ENCODE measurements at places on chromosomes 12 and 14.

GRCh38 chr12:8081251-8081920 is 688 bp upstream of the NECAP1 start:
- DNase-seq, result no peak

DNA sequence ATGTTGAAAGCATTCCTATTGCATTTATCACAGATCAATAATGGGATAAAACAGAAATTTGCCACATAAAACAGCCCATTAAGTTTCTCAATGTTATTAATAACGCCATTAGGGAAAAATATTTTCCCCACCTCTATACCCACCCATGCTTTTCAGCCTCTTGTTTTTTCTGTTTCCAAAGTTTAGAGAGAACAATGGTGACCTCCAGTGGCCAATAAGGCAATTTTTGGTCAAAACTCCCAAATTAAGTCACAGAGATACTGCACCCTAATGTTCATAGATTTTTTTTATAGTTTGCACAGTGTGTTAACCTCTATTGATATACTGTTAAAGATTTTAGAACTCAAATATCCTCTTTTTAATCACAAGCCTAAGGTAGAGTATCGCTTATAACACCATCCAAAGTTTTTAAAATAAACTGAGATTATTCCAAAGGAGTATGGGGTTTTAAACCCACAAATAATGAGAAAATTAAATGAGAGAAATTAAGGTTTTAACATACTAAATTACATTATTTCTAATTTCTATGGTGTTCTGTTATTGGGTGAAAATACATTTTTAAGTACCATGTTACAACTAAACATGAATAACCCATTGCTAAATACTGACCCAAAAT is 184.7 kb upstream of the DCN start:
- peak; percentile 36 for DNase-seq

DNA sequence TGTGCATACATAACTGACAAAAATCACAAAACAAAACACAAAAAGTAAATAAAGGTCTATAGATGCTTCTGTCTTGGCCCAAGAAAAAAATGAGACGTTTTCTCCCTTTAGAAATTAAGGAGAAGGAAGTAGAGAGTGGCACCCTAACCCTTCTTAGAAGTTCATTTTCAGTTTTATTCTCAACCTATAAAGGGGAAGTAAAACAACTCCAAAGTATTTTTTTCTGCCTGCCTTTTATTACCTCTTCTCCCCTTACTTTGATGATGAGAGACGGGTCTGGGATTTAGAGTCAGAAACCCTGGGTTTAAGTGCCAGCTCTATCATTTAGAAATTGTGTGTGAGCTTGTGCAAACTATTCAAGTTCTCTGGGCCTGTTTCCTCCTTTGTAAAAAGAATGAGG is 2.8 kb downstream of the PRIM1 start:
- DNase-seq, result no peak

- DNase-seq, result no peak
Measured at GRCh38 chr12:64745980-64746379, 13.2 kb downstream of the GNS start.

DNA sequence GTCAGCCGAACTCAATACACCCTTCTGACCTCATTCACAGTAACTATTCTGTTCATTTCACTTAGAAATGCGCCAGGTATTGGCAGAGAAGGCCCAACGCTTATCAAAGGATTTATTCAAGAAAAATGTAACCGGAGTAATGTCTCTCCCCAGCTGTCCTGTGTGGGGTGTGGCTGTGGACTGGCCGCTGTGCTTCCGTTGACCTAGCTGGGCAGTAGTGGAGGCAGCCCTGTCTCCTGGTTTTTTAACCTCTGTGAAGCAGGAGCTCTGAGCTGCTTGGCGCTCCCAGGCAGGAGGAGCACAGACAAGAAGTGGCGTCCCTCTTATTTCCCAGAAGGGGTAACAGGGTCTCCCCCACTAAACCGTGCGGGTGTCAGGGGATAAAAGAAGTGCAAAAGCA is 85.2 kb downstream of the ESR2 start:
- no peak for DNase-seq

DNA sequence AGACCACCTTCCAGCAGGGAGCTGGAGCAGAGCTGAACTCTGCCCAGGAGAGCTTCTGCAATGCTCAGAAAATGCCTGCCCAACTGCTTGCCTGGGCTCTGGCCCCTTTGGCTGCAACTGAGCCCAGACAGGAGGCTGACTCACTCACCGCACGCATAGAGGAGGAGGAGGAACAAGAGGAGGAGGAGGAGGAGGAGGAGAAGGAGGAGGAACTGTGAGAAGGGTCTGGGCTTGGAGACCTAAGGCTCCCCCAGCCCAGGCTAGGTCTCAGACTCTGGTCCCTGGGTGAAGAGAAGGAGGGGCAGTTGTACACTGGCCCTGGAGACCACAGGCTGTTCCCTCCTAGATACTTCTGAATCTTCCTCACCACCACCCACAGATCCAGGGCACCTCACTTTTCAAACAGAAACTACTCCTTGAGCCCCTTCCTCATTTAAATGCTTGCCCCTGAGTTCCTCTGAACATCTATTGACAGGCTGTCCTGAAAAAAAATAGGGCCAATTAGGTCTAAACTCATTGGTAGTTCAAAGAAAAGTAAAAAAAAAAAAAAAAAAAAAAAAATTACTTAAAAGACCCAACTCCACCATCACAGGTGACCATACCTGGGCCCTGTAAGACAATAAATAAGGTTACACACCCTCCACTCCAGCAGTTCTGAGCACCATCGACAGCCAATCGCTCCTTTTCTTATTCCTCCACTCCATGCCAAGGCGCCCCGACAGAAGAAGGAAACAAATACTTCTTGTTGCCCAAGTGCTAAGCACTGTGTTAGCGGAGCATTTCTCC is 674 bp downstream of the VDR start:
- peak; percentile 87 for DNase-seq

GRCh38 chr12:67367843-67368242 is 98.7 kb downstream of the CAND1 start:
- DNase-seq, result peak; percentile 17

DNA sequence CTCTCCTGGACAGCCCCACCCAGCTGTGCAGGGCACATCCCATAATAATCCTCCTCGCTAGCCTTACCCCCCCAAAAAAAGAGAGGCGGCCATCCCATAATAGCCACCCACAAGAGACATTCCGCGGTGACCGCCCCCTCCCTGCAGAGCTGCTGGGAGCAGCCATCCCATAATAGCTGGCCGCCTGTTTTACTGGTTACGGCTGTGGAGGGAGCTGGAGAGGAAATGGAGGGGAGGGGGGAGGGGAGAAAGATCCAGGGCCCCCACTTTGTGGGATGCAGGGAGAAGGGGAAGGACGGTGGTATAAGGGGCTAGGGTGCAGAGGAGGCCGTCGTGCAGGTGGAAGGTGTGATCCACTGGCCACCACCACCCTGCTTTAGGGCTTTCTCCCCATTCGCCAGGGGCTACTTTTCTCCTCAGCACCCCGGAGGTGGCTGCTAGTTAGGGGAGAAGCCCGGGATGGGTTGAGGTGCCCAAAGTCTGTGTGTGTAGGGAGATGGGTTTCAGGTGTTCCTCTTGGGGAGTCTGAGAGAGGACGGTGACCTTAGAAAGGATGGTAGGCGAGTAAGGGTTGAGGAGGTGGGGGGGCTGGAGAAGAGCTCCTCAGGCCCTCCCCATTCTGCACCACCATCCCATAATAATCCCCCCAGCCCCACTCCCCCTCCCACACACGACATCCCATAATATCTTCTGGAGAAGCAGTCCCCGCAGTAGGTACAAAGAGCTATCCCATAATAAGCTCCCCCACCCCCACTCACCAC is 6.0 kb upstream of the CHD4 start:
- DNase-seq, result peak; percentile 84

GRCh38 chr12:77821699-77822203 is 8.9 kb upstream of the NAV3 start:
- no peak for DNase-seq

GRCh38 chr14:91925001-91925726 is 22.3 kb downstream of the FBLN5 start:
- DNase-seq, result peak; percentile 85

DNA sequence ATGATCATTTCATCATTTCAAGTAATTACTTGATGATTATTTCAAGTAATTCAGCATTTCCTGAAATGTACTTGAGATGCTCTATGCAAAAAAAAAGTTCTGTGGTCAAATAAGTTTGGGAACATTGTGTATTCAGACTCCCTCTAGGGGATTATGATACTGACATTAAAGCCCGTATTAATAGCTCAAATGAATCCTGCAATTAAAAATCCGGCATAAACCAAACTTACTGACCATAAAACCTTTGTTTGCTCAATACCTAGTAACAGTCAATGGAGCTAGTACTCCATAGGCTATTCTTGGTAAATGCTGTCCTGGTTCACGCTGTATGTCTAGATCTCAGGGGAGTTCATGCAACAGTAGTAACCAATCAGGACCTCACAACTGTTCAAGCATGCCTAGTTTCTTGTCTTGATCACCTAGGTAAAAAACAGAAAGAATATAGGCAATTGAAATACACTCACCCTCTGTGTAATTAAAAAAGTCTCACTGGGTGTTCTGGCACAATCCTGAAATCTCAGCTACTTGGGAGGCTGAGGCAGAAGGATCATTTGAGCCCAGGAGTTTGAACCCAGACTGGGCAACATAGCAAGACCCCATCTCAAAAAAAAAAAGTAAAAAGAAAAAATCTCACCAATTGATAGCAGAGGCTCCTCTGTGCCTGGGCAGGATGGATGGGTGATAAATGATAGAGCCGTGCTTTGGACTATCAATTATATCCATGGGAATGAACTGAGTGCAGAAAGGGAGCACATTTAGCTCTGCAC is 14.1 kb downstream of the ALDH1L2 start:
- no peak for DNase-seq

- DNase-seq, result no peak
Measured at GRCh38 chr12:100170313-100170858, 27.7 kb upstream of the BLTP3B start.

- no peak for DNase-seq
Measured at GRCh38 chr14:97571866-97572555, 774.8 kb downstream of the VRK1 start.

DNA sequence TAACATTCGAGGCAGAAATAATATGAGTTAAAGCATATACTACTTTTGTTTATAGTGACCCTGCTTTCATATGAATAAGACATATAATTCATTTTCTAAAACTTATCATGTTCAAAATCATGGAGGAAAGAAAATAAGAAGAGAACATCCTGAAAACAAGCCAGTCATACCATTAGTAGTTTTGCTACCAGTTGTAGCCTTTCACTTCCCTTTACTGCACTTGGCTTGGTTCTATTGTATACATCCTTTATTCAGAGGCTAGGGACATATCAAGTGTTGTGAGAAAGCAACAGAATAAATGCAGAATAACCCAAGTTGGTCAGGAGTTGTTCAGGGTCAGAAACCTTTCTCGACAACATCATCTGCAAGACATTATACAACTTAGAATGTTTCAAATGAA is 598.7 kb downstream of the SOX5 start:
- DNase-seq, result no peak

GRCh38 chr14:29601616-29602015 is 326.0 kb downstream of the PRKD1 start:
- DNase-seq, result peak; percentile 0

DNA sequence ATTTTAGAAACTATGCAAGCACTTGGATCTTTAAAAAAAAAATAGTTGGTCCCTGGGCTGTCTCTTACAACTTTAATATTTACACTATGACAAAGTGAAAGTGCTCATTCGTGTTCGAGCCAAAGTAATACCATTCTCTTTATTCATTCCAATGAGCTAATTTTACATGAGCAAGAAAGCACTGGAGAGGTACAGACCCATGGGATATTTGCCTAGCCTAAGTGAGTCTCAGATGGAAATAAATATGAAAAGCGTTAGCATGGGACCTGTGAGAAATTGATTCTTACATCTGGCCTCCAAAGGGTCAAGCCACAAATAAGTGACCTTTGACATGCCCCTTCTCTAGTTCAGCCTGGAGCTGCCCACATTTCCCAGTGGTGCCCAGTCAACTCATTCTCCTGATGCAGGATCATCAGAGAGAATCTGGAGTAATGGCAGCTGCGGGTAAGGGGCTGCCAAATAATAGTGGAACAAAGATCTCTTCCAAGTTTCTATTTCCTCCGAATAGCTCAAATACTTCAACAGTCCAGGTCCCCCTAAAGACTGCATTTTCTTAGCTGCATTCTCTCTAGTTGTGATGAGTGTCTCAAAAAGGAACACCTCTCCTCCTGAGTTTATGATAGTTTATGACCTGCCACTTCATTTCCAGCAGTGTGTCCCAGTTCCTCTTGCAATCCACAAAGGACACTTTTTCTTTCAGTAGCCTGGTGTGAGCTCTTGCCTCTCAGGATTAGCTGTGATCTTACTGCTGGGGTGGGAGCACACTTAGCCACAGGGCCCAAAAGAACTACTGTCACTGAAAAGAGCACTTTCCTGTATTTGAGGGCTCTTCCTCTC is 208.2 kb downstream of the DAD1 start:
- peak; percentile 49 for DNase-seq

- peak; percentile 85 for DNase-seq
Measured at GRCh38 chr12:51898937-51899336, 8.4 kb upstream of the ACVRL1 start.

GRCh38 chr14:73459959-73460358 is 1.6 kb upstream of the NUMB start:
- no peak for DNase-seq

DNA sequence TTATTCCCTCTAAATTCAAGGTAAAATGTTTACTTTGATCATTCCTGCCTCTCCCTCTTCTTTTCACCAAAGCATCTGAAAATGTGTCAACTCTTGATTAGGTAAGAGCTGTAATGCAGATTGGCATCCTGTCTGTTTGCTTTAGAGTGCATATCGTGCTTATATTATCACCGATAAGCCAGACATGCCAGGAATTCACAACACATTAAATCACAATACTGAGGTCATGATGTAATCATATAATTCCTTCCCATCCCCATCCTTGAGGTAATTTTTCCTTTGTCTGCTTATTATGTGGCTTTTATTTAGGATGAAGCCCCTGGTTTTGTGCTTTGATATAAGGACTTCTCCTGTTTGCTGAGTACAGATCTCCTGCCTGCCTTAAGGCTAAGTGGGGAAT is 10.2 kb downstream of the DDX47 start:
- peak; percentile 88 for DNase-seq

DNA sequence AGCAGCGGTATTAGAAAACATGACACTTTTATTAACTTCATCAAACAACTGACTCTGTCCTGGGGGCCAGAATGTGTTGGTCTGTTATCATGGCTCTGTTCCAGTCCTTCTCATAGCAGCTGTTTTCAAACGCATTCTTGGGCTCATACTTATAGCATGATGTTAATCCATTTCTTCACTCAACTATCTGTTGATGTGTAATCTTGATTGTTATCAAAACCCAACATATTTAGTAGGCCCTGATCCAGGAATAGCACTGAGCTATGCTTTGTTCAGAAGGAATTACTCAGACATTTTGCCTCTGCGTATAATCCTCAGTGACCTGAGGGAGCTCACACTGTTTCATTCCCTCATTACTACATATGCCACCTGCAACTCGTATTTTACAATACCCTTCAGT is 315.9 kb downstream of the BMP4 start:
- peak; percentile 70 for DNase-seq

- no peak for DNase-seq
Measured at GRCh38 chr14:22096514-22096895, 422.9 kb upstream of the OR4E1 start.

DNA sequence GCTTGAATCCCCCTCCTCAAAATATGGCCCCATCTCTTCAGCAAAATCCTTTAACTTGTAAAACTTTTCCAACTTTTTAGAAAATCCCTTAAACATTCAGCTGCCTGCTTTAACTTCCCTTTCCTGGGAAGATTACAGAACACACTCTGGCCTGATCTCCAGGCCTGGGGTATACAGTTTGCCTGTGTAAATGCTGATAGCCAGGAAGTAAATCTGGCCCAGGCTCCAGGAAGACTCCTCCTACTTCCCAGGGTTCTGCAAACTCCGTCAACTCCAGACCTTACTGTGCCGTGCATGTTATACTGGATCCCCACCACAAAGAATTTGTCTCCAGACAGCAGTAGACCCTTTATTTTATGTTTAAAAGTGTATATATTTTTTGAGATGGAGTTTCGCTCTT is 67.0 kb upstream of the FERMT2 start:
- no peak for DNase-seq

Data from fibroblast of skin of right biceps (primary cell).